ENCODE measurements at places on chromosomes 13 and 19. TPM values are rescaled to one million over a fixed set of nuclear protein-coding genes. Genes with fewer than 3 reads are reported as not detected.

Gene PGLYRP1
- not detected for total RNA-seq

Gene KCNRG
- not detected for total RNA-seq

Gene SLC5A5
- total RNA-seq: not detected

Gene CEACAM3
- total RNA-seq: not detected

- no peak for DNase-seq
Measured at GRCh38 chr19:2699413-2700140, 2.9 kb downstream of the GNG7 start.

DNA sequence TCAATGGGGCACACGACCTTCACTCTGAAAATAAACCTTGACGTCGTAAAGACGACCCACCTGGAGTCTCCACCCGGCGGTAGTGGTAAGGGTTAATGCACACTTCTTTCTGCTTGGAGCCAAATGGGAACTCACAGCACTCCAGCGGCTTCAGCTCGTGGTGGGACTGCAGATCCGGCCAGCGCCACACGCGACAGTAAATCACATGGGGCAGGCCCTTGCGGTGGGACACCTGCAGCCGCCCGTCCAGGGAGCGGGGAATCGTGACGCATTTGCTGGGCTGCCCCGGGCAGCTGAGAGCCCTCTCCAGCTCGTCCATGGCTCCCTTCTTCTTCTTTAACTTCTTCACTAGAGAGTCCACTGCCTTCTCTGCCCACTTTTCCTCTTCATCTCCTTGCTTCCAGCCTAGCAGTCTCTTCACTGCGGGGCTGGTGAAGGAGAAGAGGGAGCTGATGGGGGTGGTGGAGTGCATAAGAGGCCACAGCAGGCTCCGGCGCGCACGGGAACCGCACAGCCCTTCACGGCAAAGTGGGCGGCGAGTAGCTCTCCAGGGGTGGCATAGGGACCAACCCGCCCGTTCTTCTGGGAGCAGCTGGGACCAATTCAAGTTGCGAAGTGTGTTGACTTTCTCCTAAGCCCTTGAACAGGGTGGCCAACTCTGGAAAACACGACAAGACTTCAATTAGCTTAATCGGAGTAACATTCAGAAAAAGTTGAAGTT, 40.7 kb downstream of the SMAD9 start:
- DNase-seq: no peak

GRCh38 chr19:35760711-35761349, 2.9 kb downstream of the PROSER3 start:
- no peak for DNase-seq

- DNase-seq: no peak
Measured at GRCh38 chr13:38707460-38707859, 20.6 kb downstream of the FREM2 start.
